ENCODE measurements at places on chromosomes 5 and 9.
A peak's percentile ranks its signal among the peaks of the same experiment; 100 is the strongest.

DNA sequence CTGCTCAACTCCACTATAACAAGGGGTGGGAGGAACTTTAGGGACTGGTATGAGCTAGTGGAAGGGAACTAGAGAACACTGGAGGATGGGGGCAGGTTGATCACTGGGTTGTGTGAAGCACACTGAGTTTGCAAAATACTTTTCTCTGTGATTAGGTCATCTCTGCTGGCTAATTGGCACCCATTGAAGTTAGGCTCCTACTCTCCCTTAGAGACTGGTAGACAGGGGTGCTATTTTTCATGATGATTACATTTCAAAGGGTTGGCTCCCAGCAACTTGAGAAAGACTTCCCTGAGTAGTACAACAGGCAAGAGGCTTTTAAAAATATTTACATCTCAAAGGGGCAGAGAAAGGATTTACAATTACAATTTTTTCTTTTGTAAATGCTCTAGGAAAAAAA, 50.4 kb upstream of the MTAP start:
- no peak for DNase-seq

DNA sequence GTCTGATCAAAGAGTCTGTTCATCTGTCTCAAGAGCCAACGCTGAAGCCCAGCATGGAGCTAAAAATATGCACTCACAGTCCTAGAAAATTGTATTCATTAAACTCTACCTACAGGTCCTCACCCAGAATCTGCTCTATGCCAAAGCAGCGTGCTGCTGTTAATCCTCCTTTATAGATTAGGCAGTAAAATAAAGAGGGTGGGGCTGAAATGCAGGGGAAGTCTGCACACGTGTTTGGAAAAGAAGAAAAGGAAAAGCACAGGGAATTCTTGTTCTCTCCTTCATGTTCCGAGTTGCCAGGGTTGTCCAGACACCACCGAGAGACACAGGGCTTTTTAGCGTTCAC, 121.4 kb upstream of the TMEM161B start:
- no peak for DNase-seq

- DNase-seq = no peak
These were observed 401.9 kb downstream of the TLE4 start for GRCh38 chr9:79973627-79974026.

GRCh38 chr5:39441838-39442237, 17.1 kb upstream of the DAB2 start:
- DNase-seq = no peak

GRCh38 chr5:96636594-96636993, 25.6 kb upstream of the CAST start:
- DNase-seq = no peak

DNA sequence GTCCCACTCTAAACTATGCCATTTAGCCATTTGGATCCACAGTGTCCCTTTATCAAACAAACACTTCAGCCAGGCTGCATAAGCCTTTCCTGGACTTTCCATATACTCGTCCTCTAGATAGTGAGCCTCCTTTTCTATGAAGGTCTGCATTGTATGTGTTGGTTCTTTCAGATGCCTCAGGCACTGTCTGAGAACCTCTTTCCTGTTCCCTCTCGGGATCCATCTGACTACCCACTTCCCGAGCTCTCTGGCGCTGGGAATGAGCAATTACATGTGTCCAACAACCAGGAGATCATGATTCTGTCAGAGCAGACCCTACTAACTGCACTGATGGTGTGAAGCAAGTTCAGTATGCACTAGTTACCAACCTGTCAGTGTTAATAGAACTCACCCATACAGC, 14.2 kb downstream of the SMC2 start:
- no peak for DNase-seq

GRCh38 chr9:37329576-37329975, 92.9 kb upstream of the GRHPR start:
- peak; percentile 36 for DNase-seq

GRCh38 chr9:35452481-35452880, 37.4 kb upstream of the RUSC2 start:
- DNase-seq = no peak

GRCh38 chr5:473551-474192, 30.7 kb downstream of the EXOC3 start:
- peak; percentile 5 for DNase-seq

GRCh38 chr5:65418661-65419060, 63.1 kb downstream of the ADAMTS6 start:
- DNase-seq = no peak

- DNase-seq = no peak
These were observed 215.2 kb downstream of the AUH start for GRCh38 chr9:91146391-91147019.

GRCh38 chr5:51013036-51013435, 346.6 kb downstream of the PARP8 start:
- no peak for DNase-seq

DNA sequence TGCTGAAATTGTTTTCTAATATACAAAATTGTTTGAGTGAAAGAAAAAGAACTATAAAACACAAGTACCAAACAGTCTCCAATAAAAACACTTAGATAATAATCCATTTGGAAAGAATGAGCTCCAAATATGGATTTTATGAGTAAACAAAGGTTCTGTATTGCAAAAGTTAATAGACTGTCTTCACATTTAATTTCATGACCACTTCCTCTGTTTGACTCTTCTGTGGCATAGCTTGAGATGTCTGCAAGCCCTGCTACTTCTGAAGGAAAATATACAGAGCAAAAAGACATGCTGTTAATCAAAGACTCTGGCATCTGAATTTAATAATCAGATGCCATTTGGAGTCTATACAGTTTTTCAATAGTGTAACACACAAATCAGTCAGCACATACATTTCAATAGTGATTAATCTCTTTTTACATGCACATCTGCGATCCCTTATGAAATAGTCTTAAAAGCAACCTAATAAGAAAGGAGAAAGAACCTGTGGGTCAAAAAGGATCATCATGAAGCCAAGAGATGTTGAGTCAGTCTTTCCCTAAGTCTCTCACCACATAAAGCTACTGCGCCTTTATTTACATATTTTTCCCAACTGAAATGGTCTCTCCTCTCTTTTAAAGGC, 165.4 kb upstream of the LHFPL2 start:
- DNase-seq = no peak
